KBM-7 (cell line): ENCODE measurements at places on chromosomes 13 and 19.

- DNase-seq = no peak
These were observed 1108.8 kb upstream of the PCDH20 start for GRCh38 chr13:62524498-62524897.

GRCh38 chr13:45522571-45522970 lies 57.8 kb downstream of the COG3 start:
- DNase-seq = no peak

DNA sequence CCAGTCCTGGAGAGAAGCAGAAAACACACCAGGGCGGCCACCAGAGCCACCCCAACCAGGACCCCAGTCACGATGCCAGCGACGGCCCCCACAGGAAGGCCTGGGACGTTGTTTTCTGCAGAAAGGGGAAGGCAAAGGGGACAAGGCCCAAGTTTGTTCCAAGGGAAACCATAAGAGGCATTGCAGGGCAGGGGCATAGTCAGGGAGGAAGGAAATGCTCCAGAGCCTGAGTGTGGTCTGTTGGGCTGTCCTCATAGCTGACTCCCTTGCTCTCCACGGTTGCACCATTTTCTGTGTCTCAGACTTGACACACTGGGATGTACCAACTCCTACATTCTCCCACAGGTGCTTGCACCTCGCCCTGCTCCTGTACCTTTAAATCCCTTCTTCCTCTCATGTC lies 5.2 kb downstream of the CEACAM4 start:
- DNase-seq = peak; percentile 32

DNA sequence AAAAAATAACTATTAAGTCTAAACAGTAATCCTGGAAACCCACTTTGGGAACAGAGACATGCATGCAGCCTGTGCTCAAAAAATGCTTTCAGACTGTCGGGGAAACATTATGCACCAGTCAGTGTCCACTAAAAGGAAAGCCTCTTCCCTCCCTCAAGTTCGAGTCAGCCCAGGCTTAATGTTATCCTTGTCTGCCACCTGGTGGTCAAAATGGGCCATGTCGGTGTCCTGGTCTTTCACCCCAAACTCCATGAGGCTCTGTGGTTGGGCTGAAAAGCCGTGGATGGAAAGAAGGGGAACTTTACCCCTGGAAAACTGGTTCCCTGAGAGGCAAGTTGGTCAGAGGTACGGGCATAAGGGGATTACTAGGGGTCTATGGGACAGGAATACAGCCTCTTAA lies 88.4 kb upstream of the ZNF492 start:
- DNase-seq = peak; percentile 81

- peak; percentile 74 for DNase-seq
These were observed 2.0 kb upstream of the ARHGAP45 start for GRCh38 chr19:1064661-1065605.

GRCh38 chr13:90838317-90838960 lies 509.0 kb upstream of the MIR17HG start:
- DNase-seq = no peak

GRCh38 chr13:24056616-24057137 lies 103.8 kb upstream of the SPATA13 start:
- DNase-seq = no peak

DNA sequence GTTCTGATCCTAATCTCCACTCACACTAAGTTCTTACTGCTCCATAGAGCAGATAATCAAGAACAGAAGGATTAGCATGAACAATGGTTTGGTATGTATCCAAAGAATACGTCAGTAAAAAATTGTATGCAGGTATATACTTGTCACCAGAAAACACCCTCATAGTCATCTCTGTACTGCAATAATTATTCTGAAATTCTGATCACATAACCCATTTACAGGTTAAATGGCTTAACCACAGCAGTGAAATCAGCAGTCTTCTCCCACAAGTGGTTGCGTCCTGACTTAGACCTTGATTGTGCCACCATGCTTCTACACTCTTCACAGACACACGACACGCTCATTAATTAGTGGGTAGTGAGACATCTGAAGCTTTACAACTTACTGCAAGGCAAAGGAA lies 50.9 kb downstream of the LNX2 start:
- DNase-seq = no peak

DNA sequence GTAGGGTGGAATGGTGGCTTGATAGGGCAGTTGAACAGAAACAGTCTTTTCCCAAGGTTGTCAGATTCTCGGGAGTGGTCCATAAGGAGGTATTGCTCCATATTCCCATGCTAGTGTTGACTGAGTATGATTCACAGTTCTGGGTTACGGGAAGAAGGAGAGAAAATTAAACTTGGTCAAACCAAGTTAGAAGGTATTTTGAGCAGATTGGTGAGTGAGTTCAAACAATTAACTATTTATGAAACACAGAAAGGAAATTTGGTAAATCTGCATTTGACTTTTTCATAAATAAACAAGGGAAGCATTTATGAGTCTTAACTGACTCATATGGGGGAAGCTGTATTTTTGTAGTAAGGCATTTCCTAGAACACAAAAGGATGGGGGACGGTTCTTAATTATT lies 2419.4 kb downstream of the PCDH9 start:
- no peak for DNase-seq

DNA sequence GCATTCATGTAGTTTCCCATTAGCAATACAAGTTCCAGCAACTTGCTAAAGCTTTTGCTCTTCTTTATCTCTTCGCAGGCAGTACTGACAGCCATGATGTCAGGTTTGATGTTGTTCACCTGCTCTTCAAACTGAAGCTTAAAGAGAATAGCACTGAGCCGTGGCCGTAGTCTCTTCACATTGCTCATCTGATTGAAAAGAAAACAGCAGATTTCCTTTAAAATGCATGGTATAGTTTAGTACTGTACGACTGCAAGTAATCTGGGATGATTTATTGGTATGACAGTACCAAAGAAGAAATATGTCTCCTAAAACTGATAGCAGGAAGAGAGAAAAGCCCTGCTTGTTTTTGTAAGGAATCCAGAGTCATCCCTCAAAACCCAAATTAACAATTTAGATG lies 284.4 kb downstream of the DIAPH3 start:
- no peak for DNase-seq

DNA sequence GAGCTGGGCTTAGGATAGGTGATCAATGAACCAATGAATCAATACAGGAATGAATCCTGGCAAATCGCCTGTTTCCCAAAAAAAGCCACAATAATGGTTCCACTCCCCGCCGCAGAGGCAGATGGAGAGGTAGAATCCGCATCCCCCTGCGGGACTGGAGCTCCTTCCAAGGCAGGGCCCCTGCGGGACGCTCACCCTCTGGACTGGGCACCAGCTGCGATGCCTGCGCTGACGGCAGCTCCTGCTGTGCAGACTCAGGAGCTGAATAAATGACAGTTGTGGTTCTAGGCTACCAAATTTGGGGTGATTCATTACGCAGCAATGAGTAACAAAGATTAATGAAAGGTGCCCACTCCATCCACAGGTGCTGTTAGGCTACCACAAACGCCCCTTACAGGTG lies 8.8 kb upstream of the CDC34 start:
- no peak for DNase-seq

GRCh38 chr19:46390866-46391265 lies 22.5 kb downstream of the CCDC8 start:
- DNase-seq = no peak

DNA sequence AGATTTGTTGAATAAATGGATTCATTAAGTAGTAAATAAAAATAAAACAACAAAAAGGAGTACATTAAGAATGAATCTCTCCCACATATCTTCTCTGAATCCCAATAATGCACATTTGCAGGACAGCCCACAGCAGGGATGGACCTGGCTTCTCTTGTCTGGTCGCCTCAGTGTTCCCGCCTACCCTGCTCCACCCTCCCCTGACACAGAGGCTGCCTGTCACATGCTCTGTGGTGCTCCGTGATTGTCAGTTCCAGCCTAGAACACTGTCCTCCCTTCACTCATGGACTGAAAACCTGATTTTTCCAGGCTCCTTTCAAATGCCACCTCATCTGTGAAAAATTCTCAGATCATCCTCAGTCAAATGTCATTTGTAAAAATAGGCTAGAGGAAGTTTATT lies 94.5 kb upstream of the GPR12 start:
- no peak for DNase-seq

GRCh38 chr13:43805071-43805468 lies 18.3 kb upstream of the ENOX1 start:
- DNase-seq = no peak

GRCh38 chr19:12967907-12968306 lies 1.5 kb upstream of the DAND5 start:
- no peak for DNase-seq

GRCh38 chr19:10538204-10538983 lies 5.3 kb upstream of the ATG4D start:
- DNase-seq = no peak

GRCh38 chr13:86193281-86193680 lies 394.1 kb upstream of the SLITRK6 start:
- no peak for DNase-seq

GRCh38 chr19:19461671-19462622 lies 53.4 kb downstream of the TSSK6 start:
- DNase-seq = peak; percentile 49

DNA sequence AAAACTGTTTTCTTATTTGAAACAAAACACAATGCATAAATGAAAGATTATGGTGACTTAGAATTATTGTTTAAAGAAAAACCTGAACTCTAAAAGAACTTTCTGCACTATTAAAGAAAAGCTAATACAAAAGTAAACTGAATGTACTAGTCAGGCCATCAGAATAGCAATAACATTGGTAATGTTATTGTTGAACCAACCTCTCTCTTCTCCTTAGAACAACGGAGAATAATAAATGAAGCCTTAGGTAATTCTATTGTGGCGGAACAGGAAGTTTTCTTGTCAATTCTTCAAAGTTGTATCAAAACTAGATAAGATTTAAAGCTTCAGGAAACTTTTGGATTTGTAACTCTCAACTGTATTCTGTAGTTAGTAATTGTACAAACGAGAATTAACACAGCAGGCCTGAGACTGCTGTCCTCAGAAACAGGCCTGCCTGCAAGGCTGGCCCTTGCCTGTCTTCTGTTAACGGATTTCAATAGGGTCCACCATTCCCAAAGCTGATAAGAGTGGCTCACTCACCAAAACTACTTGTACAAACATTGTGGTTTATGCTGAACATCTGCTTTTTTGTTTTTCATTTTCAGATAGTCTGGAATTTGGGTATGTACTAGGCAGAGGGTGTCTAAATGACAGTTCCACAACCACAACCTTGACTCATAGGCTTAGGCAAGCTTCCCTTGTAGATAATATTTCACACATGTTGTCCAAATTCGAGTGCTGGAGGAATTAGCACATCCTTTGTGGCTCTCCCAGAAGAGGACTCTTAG lies 825.8 kb downstream of the GPC5 start:
- DNase-seq = peak; percentile 98

- DNase-seq = peak; percentile 7
These were observed 138.0 kb downstream of the TNFSF13B start for GRCh38 chr13:108407495-108407894.

DNA sequence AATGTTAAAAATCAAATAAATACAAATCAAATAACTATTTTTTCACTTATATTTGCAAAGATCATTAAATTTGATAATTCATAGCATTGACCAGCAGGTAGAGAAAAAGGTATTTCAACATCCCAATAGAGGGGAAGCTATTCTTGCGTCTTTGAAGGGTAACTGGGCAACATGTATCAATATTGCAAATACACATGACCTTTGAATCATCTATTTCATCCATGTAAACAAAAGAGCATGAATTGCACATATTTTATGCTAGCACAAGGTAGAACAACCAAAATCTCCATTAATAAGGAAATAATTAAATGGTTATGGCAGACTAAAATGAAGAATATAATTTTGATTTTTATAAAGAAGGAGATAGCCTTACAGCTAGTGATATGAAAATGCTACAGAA lies 372.8 kb downstream of the GPC5 start:
- DNase-seq = no peak

GRCh38 chr19:8307400-8307964 lies 676 bp downstream of the CD320 start:
- DNase-seq = no peak

GRCh38 chr13:34515201-34515600 lies 426.9 kb upstream of the NBEA start:
- DNase-seq = no peak

DNA sequence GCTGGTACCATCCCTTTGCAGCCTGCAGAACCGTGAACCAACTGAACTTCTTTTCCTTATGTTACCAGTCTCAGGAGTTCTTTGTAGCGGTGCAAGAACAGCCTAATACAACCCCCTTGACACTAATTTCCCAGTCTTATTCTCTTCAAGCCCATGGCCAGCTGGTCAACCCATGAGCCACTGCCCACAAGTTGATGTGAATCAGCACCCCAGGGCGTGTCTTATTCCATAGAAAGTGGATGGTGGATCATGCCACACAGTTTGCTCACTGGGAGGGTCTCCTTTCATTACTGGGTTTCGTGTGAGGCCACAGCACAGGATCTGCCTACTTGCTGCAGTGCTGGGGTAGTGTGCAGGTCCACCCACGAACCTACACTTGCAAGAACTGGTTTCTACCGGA lies 27.0 kb downstream of the TEX29 start:
- no peak for DNase-seq

- DNase-seq = no peak
These were observed 9.7 kb upstream of the ATP1A3 start for GRCh38 chr19:42003506-42004294.

- no peak for DNase-seq
These were observed 104.3 kb downstream of the CCNA1 start for GRCh38 chr13:36536546-36536945.

DNA sequence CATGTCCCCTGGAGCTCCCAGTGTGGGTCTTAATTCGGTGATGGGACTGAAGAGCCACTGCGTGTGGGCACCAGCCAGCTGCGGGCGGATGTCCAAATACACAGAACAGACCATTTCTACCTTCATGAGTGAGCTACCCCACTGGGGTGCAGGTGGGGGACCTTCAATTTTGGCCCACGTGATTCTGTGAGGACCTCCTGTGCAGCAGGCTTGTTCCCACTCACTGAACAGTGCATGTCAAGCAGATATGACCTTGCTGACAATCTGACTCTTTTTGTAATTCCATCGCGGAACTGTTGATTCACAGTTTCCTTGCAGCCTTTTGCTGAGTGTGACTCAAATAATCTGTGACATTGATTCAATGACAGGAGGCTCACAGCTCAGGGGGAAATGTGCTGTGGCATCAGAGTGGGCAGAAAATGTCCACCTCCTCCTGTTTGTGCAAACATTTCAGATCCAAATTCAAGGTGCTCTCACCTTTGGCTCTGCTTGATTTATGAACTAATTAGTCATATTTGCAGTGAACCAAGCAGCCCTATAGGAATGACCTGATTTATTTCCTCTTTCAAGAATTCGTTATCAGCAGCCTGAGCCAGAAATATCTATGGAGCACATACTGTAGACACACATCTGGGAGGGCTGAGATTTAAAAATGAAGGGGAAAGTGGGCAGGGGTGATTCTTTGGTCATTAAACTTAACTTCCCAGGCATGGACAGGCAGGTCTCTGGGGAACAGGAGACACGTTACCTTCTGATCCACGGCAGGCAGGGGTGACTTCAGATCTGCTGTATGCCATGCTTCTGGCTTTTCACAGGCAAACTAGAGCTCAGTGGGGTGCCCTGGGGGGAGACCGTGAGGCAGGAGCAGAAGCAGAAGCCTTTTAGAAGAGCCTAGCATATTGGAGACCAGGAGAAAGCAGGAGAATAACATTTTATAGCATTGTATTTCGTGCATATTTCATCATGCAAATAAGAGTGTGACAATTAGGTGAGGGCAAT lies 170.0 kb upstream of the KL start:
- no peak for DNase-seq

- DNase-seq = no peak
These were observed 403.8 kb upstream of the PRR20A start for GRCh38 chr13:56736966-56737365.

- no peak for DNase-seq
These were observed 624.6 kb downstream of the GPC6 start for GRCh38 chr13:93851236-93851635.
